Activated naive CD4-positive, alpha-beta T cell (primary cell): ENCODE measurements at places on chromosomes 2 and 18.

GRCh38 chr2:215396595-215397313 is 39.1 kb downstream of the FN1 start:
- no peak for DNase-seq

DNA sequence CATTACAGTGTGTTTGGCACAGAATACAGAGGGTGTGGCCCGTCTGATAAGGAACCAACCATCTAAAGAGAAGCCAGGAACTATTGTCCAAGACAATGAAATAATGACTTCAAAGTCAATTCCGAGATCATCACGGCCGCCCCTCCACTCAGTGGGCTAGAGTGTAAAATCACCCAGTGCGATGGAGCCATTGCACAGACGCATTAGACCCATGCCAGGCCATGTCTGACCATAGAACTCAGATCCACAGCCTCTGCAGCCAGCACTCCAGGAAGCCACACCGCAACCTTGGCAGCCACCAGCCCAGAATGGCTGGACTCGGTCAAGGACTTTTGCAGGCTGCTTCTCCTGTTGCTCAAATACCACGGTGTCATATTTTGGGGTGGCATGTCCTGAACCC is 835.7 kb downstream of the DCDC2C start:
- no peak for DNase-seq

DNA sequence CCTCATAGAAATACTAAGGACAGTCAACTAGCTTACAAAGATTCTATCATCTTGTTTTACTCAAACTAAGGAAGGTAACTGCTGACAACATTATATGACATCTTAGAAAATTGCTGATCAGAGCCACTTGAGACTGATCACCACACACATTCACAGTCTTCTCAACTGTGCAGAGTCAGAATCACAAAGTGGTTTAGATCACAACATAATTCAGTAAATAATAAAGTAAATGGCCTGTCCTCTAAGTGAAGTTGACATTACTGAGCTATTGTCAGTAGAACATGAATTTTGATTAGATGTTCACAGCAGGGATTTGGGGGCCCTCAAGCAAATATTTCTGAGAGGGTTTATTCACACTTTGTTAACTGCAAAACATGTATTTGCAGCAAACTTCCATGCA is 28.5 kb downstream of the NOL4 start:
- no peak for DNase-seq

DNA sequence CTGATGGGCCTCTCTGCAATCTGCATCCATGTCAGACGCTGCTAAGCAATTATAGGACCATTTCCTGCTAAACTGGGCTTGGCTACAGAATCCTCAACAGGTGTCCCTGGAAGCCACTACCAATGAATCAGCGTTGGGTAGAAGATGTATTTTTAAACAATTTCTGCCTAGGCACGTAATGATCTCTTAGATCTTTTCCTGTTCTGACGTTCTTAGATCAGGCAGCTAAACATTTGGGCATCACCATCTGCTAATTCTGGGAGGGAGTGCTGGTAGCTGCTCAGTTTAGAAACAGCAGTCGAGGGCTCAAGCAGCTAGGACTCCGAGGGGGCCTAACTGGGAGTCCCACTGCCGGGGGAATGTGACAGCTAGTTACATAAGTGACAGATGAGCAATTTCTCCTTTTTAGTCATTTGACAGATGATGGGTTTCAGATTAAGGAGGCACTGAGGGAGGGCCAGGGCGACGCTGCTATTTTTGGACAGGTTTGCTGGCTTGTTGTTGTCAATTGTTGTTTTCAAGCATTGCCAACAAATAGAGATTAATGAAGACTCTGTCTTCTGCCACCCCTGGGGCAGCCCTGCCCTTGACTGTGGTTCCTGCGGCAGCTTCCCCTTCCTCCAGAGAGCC is 92.7 kb downstream of the MRO start:
- no peak for DNase-seq

DNA sequence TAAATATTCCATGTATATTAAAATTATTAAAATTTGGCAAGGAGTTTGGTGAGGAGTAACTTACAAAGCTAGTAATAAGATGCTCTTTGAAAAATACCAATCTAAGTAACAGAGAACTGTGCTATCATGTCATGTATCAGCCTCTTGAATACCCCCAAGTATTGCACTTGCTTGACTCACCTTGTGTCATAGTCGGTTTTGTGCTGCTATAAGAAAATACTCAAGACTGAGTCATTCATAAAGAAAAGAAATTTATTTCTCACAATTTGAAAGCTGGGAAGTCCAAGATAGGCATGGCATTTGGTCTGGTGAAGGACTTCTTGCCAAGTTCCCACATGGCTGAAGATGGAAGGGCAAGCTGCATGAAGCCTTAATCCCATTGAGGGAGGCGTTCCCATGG is 179.2 kb downstream of the MEMO1 start:
- DNase-seq: no peak
